ENCODE measurements at places on chromosomes 1 and 21.
A peak's percentile ranks its signal among the peaks of the same experiment; 100 is the strongest.

GRCh38 chr1:159860456-159860855, 2.0 kb downstream of the VSIG8 start:
- DNase-seq: no peak

DNA sequence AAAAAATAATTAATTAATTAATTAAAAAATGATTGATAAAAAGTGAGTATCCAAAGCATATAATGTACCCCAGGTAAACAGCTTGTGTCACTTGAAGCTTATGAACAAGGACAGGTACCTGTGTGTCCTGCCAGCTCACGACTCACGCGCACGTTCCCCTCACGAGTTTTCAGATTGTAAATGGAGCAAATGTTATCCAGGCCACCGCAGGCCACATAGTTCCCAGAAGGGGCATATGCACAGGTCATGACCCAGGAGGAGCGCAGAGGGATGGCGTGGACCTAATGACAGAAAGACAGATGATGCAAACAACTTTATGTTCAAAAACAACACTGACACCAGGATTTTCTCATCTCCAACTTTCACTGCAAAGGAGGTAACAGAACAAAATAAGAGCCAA, 26.0 kb upstream of the NADK start:
- DNase-seq: no peak

GRCh38 chr1:3685222-3685621, 32.9 kb downstream of the TP73 start:
- no peak for DNase-seq

DNA sequence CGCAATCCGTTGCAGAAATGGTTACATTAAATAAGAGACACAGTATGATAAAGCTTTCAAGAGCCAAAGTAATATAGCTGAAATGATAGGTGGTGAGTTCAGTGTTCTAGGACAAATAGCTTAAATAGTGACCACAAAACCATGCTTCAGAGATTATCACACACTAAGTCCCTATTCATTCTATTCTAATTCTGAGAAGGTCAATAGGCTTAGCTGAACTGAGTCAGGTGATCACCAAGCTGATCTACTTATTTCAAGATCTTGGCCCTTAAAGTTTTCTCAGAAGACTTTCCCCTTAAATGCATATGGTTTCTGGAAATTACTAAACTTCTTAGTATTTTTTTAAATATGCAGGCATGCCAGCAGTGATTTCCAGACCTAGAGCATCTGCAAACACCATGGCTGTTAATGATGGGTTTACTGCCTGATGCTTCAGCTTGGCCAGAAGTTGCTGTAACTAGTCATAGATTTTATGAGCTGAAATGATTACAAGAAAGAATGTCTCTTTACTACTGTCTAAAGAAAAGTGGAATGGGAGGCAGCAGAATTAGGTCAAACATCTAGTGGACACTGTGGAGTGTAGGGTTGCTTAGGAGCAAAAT, 242.9 kb downstream of the ST6GALNAC3 start:
- DNase-seq: no peak

DNA sequence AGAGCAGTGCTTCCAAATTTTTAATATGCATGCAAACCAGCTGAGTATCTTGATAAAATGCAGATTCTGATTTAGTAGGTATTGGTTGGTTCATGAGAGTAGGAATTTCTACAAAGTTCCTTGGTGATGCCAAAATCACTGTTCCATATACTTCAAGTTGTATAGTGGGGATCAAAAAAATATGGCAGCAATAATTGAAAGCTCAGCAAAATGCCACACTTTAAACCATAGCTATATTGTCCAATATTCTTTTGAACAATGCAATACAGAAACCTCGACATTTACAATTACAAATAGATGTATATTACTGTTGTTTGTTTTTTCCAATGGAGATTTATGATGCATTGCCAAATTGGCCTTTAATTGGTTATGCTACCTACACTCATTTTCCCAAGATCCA, 55.7 kb upstream of the NCAM2 start:
- DNase-seq: no peak

DNA sequence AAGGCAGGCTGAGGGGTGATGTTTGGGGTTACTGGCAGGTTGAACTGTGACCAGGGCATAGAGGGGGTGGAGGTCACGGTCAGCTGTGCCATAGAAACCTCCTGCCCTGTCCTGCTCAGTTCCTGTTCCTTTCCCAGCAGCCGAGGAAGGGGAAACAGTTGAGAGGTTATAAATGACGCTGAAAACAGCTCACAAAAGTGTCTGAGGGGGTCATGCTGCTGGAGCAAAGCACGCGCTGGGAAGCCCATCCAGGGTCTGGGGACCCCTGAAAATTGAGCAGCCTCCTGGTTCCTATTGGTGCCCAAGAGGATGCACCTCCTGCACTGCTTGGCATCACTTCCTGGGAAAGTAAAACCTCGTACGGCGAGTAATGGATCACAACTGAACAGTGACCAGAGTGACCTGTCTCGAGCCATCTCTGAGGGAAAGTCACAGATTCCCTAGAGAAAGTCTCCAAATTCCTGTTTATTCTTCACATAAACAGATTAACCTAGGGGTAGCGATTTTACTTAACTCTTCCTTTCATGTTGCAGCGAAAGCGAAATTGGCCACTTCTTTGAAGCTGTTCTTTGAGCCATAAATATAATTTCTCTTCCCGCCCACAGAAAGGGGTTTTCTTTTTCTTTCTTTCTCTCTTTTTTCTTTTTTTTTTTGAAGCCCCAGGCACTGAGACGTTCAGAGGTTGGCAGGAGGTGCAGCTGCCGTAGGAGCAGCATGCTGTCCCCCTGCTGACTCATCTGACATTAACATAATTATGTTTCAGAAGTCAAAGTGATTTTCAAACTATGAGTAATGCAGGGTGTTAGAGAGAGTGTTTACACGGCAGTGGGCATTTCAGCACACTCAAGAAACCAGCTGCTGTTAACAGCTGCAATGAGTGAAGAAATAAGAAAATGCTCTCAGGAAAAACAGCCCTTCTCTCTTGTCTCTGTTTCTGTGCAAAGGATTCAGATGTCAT, 41.8 kb upstream of the ATF3 start:
- no peak for DNase-seq

GRCh38 chr1:183185941-183186490, at the start of gene LAMC2:
TSS of gene LAMC2 (plus strand) at chr1:183186264. CDS start at chr1:183186353, 89 bp downstream.
- DNase-seq: no peak

DNA sequence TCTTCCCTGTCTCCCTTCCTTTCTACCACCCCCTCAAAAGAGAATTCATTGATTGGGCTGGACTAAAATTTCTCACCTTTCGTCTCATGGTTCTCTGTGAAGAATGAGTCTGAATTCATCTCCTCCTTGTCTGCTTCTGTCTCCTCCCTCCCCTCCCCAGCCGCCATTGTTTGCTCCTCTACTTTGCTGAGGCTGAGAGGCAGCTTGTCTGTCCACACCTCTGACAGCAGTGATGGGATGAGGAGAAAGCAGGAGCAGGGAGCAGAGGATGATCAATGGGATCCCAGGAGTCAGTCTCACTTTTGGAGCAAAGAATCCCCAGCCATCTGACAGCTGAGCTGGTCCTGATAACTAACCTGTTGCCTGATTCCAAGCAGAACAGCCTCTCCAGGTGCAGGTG, 2.5 kb downstream of the ILDR2 start:
- no peak for DNase-seq

- DNase-seq: no peak
These were observed 79.4 kb upstream of the USH2A start for GRCh38 chr1:216502528-216503162.

GRCh38 chr1:41622402-41622801, 137.9 kb upstream of the EDN2 start:
- no peak for DNase-seq

DNA sequence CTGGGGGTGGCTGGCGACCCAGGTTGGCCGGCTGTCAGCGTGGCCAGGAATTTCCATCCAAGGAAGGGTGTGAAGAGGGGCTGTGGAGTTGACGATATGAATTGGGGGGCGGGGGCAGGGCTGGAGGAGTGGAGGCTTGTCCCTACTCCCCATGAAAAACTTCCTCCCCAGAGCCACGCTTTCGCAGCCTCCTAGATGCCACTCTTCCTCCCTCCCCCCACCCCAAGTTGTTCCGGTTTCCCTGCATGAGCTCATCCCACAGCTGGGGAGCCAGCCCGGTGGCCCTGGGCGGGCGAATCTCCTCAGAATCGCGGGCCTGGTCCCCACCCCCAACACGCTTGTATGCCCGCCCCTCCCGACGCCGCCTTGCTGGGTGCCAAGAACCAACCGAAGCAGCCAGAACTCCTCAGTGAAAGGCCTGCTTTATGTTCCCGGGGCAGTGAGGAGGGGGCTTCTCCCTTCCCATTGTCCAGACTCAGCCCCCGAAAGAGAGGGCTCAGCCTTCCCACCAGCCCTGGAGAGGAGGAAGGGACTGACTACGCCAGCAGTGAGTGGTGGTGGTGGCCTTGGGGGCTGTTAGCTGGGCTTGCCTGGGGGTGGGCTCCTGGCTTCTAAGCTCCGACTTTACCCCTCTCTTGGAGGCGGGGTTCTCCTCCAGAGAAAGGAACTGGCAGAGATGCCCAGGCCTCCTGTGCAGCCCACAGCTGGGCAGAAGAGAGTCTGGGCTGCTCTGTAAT, 1.8 kb upstream of the CSMD2 start:
- DNase-seq: peak; percentile 77

DNA sequence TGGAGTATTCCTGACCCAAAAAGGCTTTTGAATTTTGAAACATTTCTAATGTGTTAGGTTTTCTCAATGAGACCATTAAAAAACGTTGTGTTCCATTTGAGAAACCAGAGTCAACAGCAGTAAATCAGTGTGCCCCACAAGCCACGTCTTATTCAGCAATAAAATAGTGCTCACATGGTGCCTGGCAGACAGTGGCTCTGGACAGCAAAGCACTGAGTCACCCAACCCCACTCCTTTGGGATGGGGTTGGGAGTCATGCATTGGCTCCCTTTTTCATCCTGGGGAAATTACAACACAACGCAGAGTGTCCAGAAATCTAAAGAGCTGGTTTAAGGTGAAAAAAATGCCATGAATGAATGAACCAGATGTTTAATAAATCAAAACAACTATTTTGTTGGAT, 46.5 kb downstream of the KCNJ15 start:
- no peak for DNase-seq

GRCh38 chr1:55718758-55719671, 503.9 kb upstream of the USP24 start:
- no peak for DNase-seq

DNA sequence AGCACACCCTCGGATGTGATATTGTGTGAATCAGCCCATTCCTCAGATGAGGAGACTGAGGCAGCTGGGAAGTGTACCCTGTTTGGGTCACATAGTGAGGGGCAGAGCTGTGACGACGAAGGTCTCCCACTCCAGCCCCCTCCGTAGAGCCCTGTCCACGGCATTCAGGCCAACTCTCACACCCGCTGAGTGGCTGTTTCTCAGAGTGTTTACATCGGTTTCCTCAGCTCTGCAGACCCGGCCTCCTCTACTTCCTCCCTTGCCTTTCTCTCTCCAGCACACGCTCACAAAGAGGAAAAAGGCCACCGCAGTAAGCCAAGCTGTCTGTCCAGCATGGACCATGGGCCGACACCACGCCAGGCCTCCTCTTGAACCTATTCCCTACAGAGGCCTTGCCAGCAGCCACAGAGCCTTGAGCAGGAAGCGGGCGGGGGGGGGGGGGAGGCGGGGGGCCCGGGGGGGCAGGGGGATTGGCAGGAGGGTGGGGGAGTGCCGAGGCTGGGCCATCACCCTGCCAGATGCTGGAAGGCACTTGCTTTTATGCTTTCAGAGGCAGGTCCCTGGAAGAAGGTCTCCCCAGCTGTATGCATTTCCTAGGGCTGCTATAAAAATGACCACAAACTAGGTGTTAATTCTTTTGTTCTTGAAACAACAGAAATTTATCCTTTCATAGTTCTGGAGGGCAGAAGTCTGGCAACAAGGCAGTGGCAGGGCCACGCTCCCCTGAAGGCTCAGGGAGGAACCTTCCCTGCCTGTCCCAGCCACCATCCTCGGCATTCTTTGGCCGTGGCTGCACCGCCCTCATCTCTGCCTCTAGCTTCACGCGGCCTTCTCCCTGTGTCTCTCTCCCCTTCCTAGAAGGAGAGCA, 178.4 kb downstream of the PSMG1 start:
- peak; percentile 38 for DNase-seq

DNA sequence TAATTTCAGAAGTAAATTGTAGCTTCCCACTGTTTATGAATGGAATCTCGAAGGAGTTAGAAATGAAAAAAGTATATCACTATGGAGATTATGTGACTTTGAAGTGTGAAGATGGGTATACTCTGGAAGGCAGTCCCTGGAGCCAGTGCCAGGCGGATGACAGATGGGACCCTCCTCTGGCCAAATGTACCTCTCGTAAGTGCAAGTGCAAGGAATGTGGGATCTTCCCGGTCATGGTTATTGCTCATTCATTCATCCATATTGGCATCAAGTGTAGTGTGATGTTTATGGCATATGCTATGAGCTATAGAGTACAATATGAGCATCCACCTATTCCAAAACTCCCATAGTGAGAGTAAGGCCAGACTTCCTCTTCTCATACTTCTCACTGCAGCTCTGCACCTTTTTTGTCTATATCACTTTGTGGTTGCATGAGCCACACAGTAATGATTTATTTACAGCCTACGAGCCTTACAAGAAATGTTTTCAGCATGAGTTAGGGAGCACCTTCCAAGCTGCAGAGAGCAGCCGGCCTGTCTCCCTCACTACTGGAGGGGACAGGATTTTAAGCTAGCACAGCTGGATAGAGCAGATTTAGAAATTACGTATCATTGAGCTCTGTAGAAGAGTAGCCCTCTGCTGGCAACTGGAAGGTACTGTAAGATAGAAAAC, 24.9 kb upstream of the CR1L start:
- DNase-seq: peak; percentile 10

DNA sequence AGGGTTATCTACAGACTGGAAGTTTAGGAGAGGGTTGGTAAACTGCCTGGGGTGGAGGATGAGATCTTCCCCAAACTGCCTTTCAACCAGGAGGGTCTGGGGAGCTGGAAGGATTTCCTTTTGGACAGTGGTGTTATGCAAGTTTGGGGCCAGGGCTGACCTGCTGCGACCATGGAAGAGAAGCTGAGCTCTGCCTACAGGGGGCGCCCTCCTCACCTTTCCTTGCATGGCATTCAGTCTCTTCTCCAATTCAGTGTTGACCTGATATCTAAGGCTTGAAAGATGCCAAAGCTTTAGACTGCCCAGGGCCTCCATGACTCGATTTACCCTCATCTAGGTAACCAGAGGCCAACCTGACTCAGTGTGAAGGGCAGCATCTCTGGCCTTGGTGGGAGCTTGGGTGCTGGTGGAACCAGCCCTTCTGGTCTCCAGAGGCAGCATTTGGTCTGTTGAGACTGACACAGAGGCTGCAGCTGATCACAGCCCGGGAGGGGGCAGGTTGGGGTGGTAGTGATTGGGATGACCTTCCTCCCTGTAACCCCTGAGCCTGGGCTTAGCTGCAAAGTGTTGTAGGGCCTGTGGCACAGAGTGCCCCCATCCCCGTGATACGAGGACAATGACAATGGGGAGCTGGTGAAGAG, 170.0 kb downstream of the GRIK3 start:
- DNase-seq: no peak

GRCh38 chr1:17188889-17189631, 15.9 kb upstream of the PADI1 start:
- DNase-seq: no peak

- DNase-seq: no peak
These were observed 188.8 kb downstream of the TTLL7 start for GRCh38 chr1:83810144-83810543.
